ENCODE measurements at places on chromosomes 7 and 10.

DNA sequence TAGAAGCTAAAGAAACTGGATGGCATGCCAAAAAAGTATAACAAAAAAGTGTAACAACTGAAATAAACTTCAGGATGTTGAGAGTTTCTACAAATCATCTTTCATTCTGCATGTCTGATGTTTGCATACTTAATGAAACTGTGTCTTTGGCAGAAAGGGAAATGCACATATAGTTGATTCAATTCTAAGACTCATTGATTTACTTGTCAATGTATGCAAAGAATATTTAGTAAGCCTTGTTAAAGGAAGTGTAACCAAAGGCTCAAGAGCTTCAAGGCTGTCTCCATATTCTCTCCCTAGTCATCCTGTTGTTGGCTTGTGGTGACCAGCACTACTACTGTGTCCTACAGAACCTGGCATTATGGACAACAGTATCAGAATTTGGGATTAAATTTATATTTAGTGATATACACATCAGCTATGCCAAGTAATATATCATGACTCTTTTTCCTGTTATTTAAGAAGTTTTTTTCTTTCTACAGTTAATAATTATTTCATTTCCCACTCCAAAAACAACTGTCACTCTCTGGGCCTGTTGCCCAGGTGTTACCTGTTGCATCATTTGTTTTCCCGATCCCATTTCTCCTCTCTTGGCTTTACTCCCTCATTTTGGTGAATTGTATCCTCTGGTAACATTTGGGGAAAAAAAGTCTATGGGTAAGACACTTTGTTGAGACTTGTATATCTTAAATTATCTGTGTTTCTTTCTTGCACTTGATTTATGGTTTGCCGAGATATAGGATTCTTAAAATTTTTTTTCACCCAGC lies 226.6 kb upstream of the BMPER start:
- DNase-seq: no peak

GRCh38 chr7:88576720-88577119 lies 182.8 kb upstream of the ZNF804B start:
- no peak for DNase-seq

DNA sequence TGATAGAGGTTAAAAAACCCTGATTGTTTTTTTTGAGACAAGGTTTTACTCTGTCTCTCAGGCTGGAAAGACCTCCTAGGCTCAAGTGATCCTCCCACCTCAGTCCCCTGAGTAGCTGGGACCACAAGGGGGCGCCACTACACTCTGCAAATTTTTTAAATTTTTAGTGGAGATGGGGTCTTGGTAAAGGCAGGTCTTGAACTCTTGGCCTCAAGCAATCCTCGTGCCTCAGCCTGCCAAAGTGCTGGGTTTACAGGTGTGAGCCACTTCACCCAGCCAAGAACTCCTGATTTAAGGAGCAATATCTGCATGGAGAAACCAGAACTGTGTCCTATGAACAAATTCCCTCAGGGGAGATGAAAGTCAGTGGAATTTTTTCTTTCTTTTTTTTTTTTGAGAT lies 7.3 kb upstream of the KLHDC10 start:
- no peak for DNase-seq

- no peak for DNase-seq
These were observed 829.0 kb downstream of the TNS3 start for GRCh38 chr7:46752881-46753366.

- DNase-seq: no peak
These were observed 127.7 kb downstream of the JAZF1 start for GRCh38 chr7:28052933-28053332.

DNA sequence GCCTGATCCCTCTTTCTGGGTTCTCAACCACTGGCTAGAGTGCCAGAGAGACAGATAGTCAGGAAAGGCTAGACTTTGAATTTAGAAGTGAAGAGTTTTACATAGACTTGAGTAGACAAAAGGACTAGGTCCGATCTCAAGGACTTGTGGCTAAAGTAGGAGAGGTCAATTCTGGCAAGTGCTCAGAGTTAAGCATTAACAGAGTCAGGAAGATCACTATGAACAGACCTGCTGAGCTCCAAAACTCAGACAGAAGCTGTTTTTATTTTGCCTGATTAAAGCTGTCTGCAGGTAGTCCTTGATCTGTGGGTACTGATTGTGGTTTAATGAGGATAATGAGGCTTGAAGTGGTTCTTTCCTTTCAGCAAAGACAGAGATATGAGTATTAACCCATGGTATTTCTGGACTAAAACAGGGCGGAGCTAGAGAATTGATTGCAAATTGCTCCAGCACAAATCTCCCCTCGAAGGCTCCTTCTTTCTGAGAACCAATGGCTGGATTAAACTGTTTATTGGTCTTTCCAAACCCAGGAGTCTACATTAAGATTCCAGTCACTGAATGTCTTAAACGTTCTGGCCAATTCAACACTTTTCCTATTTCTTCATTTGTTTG lies 423.2 kb downstream of the IPMK start:
- DNase-seq: no peak

- no peak for DNase-seq
These were observed 67.1 kb upstream of the AGBL3 start for GRCh38 chr7:134919240-134919641.

DNA sequence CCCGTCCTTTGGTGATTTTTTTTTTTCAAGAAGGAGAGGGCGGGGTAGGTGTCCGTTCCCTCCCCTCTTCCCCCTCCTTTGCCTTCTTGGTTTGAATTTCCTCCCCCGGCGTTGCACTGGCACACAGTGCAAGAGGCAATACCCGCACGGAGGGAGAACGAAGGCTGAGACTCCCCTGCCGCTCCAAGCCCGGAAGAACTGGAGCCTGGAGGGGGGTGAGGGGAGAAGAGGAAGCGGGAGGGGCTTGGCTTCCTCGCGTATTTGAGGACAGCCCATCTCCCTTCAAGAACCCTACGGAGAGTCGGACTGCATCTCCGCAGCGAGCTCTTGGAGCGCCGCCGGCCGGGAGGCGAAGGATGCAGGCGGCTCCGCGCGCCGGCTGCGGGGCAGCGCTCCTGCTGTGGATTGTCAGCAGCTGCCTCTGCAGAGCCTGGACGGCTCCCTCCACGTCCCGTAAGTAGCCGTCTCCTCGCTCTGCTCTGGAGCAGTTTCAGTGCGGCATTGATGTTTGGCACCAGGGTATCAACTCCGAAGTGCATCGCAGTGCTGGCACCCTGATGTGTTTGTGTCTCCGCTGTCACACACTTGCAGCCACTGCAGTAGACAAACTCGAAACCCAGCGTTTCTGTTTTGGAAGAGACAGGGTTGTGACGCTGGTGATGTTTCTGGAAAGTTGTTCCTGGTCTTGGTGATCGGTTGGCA lies at the start of gene CNTNAP2:
TSS of gene CNTNAP2 (plus strand) at position 281 of the 702 bp plus-strand sequence. CDS start at position 357, 76 bp downstream.
- DNase-seq: peak; percentile 43

DNA sequence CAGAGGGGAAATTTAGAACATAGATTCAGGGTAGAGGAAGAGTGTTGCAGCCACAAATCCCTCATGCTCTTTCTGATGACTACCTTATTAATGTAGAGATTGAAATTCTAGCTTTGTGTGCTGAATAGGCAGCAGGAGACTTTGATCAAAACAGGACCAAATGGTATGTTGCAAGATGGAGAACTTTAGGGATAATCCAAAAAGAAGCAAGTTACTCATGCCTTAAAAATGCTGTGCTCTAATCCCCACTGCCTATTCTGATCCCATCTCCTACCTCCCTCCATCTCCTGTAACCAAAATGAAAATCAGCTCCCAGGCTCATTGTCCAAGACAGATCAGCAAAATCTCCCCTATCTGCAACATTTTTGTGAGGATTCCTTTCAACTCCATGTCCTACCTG lies 31.3 kb downstream of the CH25H start:
- no peak for DNase-seq

DNA sequence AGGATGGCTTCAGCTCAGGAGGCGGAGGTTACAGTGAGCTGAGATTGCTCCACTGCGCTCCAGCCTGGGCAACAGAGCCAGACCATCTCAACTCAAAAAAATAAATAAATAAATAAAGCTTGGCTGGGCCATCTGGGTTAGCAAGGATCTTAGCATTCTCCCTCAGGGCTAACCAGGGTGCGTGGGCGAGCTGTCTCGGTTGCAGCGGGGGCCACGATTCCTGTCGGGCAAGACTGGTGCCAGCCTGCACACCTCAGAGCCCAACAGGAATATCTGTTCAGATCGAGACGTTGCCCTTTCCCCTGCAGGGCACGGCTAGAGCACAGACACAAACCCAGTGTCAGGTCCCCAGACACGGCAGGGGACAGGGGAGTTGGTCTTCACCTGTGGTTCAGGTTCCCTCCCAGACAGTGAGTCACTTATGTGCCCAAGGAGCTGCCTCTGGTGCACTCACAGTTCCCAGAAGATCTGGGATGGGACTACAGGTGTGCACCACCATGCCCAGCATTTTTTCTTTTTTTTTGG lies 75.5 kb upstream of the GTF2I start:
- no peak for DNase-seq

GRCh38 chr7:134636008-134636449 lies 10.6 kb upstream of the BPGM start:
- DNase-seq: no peak

- DNase-seq: no peak
These were observed 77.2 kb downstream of the TCF7L2 start for GRCh38 chr10:113027230-113027573.

DNA sequence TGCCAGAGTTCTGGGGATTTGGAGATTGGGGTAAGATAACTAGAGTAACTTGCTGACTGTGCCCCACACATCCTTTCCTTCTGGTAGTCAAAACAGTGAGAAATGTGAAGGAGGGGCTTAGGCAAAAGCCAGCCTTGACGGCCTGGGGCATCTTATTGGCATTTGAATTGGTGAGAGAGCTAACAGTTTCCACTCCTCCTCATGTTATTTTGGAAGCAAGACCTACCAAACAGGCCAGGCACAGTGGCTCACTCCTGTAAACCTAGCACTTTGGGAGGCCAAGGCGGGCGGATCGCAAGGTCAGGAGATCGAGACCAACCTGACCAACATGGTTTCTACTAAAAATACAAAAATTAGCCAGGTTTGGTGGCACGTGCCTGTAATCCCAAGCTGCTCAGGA lies 596.6 kb downstream of the GRM8 start:
- DNase-seq: no peak

DNA sequence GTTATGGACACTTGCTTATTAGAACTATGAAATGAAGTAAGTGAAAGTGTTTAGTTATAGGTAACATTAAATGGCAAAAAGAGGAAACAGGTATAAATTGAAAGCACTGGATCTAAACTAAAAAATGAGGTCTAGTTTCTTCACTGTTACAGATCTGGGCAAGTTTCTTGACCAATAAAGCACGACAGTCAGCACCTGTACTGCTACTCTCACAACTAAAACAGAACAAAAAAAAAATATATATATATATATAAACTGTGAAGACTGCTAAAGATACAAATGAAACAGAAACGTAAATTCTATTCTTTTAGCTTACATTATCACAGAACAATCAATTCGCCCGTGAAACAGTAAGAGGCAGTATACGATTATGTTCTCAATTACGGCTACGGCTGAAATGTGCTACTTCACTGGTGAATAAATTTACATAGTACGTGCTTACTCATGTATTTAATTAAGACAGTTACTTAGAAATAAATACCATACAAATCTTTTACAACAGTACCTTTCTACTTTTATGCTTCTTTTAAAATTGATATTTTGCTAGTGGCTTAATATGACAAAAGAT lies 4.2 kb downstream of the AHR start:
- DNase-seq: peak; percentile 58

Measured in Ammon's horn (tissue), 1 donor.